Inflammatory macrophage treated with lipopolysaccharide for 1 hour (primary cell): ENCODE measurements at places on chromosomes 16 and 17.
A peak's percentile ranks its signal among the peaks of the same experiment; 100 is the strongest.

DNA sequence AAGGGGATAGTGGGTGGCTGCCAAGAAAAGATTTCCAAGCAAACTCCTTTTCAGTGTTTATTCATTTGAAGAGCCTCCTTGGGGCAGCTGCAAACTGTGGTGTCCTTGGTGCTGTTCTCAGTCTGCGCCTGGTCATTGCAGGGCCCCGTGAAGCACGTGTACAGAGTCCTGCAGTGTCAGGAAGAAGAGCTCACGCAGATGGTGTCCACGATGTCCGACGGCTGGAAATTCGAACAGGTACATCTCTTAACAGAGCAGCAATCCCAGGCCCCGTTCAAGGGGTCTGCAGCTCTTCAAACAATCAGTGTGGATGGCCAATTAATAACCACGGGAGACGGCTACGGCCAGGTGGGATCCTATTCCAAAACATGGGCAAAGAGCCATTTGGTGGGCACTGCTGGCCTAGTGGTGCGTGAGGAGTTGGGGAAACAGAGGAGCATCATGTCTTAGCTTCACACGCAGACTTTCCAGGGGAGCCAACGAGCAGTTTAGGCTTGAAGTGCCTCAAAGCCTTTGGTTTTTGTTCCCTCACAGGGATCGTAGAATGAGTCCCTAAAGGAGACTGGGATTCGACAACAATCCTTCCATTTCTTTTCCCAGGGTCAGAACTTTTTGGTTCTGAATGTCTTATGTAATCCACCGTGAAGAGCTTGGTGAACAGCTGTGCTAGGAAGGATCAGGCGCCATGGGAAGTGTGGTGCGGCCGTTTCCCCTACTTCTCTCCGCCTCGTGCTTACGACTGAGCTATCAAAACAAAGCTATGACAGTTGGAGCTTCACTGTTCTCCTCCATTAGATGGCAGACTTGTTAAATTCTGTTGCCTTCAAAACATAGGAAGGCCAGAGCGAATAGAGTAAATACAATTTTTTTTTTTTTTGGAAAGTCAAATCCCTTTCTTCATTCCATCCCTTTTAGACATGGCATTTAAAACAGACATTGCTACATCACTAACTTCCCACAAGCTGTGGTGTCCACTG, 12.6 kb downstream of the KCTD2 start:
- DNase-seq = peak; percentile 58

DNA sequence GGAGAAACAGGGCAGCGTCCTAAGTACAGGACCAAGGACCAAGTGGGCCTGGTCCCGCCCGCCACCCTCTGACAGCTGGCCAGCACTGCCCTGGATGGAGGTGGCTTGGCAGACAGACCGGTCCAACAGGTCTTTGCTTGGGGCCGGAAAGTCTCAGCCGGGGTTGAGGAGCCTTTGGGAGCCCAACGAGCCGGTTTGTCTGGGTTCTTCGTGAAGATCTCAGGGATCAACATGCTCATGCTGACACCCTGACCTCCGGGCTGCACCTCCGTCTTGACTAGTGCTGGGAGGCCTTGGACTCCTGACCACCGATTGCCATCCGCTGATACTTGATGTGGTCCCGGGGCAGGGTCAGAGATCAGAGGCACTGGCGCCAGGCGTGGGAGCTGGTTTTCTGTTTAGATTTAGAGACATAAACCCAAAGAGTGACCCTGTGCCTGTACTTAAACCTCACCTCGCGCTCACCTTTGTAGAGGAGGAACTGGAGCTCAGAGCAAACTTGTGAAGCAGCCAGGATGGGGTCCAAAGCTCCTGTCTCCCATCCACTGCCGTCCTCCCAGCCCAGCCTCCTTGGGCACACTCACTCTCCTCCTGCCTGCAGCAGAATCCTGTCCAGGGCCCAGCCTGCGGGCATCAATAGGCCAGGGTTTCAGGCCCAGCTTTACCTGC, 92.1 kb upstream of the GSE1 start:
- DNase-seq = no peak

DNA sequence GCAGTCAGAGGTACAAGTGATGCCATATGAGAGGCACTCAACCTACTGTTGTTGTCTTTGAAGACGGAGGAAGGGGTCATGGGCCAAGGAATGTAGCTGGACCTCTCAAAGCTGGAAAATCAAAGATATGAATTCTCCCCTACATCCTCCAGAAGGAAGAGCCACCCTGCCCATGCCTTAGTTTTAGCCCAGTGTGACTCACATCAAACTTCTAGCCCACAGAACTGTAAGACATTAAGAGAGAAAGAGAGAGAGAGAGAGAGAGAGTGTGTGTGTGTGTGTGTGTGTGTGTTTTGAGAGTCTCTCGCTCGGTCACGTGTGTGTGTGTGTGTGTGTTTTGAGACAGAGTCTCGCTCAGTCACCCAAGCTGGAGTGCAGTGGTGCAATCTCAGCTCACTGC, 87.1 kb downstream of the STX8 start:
- no peak for DNase-seq

DNA sequence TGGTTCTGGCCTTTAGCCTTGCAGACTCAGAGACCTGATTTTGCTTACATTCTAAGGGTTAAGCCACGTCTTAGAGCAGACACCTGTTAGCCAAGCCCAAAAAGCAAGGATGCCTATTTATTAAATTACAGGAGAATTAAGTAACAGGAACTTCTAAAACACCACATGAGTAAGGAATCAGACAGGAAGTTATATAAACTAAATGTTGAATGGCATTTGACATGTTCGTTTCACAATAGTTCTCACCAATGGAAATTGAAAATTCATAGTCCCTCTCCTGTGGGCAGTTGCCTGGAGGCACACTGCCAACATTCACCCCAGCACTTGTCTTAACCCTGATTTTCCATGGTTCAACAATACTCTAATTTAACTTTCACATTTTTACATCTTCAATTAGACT, 9.0 kb downstream of the KRTAP9-7 start:
- peak; percentile 26 for DNase-seq

DNA sequence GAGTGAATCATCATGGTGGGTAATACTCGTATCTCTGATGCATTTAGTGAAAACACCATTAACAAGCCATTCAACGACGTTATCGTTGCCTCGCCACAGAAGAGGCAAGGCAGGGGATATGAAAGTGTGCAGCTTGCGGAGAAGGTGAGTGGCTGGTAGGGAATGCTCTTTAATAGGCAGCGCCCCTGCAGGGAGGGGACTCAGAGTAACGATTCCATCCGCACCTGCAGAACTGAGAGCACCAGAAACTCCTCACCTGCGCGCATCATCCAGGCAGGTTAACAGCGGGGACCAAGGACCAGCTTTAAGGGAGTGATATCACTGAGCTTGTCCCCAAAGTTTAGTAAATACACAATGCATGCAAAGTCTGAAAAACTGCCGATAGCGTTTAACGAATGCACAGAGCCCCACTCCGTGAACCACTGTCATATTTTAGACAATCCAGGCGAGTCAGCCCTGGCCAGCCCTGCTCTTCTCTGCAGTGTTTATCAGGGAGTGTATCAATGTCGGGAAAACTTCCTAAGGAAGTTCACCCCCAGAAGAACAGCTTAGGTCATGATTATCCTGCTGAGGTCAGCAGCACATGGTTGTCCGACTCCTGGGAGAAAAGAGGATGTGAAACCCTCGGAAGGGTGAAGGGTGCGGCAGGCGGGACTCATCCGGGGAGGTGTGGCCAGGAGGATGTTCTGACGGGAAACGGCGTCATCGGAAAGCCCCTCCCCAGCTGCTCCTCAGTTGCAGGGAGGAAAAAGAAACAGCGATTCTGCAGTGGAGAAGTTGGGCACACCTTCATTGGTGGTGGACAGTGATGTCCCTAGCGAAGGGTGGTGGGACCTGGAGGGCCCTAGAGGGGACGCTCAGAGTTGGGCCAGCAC, 68.5 kb upstream of the DNAH17 start:
- peak; percentile 98 for DNase-seq

- DNase-seq = peak; percentile 52
Observed at GRCh38 chr16:10895053-10895946, 18.3 kb downstream of the CIITA start.

DNA sequence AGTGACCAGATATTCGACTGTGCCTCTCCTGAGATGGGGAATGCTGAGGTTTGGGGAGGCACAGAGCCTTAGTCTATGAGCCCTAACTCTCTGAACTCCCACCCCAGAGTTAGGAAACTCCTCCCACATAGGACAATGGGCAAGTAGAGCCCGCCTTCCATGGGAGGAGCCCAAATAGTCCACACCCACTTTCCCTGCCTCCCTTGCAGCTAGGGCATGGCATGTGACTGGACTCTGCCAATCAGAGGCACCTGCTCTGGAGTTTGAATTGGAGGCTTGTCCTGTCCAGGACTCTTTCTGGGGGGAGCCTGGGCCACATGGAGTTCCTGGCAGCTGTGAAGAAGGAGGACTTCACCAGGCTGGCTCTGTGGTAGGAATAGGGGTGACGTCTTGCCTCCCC, 48.4 kb downstream of the SOCS1 start:
- no peak for DNase-seq

DNA sequence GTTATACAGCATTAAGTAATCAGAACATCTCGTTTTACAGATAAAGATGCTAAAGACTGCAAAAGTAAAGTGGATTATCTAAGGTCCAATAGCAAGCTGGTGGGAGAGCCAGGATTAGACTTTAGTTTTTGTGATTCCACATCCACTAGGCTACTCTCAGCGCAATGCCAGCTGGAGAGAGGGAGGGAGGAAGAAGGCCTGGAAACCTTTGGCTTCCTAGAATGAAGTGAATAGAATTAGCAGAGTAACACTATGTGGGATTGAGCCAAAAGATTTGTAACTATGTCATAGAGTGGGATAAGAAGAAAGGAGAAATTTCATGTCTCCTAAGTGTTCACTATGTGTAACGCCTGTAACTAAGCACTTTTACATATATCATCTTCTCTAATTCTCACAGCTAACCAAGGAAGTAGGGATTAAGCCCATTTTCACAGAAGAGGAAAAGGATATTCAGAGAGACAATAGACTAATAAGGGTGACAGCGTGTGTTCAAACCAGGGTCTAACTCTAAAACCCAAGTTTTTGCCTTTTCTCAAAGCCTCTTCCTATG, 25.4 kb upstream of the NSRP1 start:
- DNase-seq = no peak

- no peak for DNase-seq
Observed at GRCh38 chr16:79751471-79752184, 151.1 kb upstream of the MAF start.

DNA sequence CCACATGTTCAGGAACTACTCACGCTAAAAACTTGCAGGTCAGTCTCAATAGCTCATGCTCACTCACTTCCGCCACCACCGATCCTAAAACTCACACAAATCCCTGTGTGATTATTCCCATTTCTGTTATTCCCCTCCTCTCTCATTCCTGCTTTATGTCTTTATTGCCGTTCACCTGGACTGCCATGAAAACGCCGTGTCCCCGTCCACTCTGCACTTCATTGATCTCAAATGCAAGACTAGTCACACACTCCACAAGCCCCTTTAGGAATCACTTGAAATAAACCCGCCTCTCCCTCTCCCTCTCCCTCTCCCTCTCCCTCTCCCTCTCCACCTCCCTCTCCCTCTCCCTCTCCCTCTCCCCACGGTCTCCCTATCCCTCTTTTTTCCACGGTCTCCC, 78.0 kb downstream of the AXIN2 start:
- DNase-seq = no peak

DNA sequence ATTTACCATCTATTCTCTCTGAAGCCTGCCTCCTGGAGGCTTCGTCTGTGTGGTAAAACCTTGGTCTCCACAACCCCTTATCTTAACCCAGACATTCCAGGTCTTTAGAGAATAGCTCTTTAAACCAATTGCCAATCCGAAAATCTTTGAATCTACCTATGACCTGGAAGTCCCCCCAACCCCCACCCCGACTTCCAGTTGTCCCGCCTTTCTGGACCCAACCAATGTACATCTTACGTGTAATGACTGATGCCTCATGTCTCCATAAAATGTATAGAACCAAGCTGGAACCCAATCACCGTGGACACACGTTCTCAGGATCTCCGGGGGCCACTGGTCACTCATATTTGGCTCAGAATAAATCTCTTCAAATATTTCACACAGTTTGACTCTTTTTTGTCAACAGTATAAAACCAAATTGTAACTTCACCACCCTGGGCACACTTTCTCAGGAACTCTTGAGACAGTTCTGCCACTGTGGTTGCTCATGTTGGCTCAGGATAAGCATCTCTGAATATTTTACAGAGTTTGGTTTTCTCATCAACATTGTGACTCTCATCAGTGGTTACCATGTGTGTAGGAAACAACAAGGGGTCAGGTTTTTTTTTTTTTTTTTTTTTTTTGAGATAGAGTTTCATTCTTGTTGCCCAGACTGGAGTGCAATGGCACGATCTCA, 18.1 kb upstream of the DNAH17 start:
- no peak for DNase-seq

DNA sequence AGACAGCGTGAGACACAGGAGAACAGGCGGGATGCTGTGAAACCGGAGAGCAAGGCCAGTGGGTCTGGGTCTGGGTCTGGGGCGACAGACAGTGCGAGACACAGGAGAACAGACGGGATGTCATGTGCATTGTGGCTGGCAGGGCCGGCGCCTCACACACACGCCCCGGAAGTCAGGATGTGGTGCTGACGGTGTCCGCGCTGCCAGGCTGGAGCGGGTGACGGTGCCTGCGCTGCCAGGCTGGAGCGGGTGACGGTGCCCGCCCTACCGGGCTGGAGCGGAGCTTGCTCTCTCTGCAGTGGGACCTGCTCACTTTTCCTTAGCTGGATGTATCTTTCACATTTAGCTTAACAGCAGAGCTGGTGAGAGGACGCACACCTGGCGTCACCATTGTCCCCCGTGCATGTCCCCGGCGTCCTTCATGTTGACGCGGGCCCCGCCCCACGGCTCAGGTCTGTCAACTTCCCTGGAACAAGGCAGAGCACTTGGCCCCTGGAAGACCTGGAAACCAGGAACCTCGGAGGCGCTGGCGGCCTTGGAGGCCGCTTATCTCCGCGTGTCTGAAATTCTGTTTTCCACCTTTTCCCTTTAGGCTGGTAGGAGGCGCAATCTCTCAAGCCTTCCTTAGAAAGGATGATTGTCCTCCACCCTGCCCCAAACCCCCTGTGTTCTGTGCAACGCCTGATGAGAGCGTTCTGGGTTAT, 43.0 kb upstream of the ZNF750 start:
- DNase-seq = no peak

DNA sequence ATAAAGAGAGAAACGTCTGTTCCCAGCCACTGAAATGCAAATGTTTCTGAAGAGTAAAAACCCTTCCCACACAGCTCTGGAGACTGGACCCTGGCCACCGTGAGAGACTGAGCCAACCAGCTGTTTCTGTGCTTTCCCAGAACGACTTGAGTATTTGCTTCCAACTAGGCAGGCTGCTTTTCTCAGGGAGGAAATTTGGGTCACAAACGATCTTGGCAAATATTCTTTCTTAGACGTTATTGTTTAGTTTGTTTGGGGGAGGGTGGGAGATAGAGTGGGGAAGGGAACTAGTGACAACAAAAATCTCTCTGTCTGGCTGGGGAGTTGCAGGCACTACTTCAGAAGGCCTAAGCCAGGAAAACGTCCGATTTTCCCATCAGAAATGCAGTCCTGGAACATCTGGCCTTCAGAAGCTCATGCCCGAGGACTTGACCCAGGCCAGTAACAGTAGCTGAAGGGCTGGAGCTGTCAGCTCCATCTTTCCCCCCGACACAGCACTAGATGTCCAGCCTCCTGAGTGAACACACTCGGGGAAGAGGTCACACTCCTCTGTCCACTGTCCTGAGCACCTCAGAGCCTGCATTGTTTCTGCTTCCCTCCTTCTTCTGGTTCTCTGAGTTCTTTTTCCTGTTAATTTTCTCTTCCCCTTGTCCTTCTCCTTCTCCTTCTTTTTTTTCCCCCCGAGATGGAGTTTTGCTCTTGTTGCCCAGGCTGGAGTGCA, 4.0 kb downstream of the CCDC92B start:
- no peak for DNase-seq
